ENCODE measurements at places on chromosomes 6 and 20. TPM values are rescaled to one million over a fixed set of nuclear protein-coding genes. Genes with fewer than 3 reads are reported as not detected.

DNA sequence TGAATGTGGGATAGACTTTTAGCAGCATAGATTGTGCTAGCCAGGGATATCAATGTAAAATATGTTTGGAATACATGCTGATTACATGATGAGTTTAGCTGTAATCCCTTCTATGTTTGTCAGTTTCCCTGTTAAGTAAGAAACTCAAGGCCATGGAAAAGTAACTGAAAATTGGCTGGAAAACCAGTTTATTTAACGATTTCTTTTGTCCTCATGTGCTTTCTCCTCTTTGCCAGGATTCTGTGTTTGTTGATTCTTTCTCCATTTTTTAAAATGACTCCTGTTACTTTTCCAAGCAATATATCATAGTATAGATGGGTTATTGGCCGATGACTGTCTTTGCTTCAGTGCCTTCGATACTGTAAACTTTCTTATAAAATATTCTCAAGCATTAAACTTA is 87.5 kb downstream of the SAMD5 start:
- DNase-seq: no peak

VSX1 gene
- polyA plus RNA-seq: 0.19 TPM

MOCS1 gene
- 28.0 TPM for polyA plus RNA-seq

BACH2 gene
- polyA plus RNA-seq: 0.23 TPM

DNA sequence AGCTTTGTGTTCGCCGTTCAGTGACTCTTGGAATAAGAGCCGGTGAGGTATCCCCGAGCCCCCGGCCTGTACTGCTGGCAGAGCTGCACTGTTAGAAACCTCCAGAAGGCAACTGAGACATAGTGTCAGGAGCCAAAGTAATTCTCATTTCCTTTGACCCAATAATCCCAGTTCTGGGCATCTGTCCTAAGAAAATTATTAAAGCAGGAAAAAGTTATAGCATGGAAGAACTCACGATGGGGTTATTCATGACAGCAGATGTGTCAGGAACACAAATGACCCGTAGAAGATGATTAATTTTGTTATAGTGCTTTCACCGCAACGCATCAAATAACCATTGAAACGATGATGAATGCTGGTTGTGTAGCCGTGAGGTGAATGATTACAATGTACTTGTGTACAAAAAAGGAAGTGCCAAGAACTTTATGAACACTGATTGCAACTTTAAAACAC is 20.3 kb downstream of the CYP21A2 start:
- no peak for DNase-seq

CAP2 gene
- 80.8 TPM for polyA plus RNA-seq

DNA sequence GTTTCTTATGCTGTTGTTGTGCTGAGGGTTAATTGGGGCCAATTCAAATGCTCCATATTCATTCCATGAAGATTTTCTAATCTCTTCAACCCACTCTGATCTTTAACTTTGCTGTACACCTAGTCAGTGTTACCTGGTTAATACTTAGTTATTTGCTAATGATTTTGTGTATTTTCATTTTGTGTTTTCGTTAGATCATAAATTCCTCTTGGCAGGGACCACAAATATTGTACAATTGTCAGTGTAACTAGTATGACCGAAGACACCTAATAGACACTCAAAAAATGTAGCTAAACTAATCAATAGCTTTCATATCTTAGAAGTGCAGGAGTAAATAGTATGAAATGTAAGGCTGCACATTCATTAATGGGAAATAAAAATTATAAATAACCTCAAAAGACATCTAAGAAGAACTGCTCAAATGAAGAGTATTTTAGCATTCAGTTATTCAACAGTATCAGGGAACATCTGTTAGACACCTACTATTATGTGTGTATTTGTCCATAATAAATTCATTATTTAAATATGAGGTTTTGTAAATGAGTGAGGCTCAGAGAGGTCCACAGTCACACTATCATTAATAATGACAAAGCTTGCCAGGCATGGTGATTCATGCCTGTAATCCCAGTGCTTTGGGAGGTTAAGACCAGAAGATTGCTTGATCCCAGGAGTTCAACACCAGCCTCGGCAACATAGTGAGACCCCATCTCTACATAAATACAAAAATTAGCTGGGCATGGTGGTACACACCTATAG is 13.4 kb upstream of the HSF2 start:
- DNase-seq: no peak

DNA sequence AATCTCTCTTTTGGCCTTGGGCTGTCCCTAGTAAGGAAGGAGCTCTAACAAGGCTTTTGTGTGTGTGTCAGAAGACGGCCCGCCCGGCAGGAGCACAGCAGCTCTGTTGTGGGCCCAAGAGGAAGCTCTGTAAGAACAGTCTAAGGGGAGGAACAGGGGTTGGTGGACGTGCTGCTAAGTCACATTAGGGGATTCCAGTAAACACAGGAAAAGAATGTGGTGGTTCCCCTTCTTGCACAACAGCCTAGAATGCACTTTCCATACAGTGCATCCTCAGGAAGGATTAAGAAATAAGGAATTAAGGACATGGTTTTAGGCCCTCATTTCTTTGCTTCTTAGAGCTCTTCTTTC is 114.5 kb downstream of the RNF144B start:
- peak; percentile 77 for DNase-seq

GRCh38 chr20:40080041-40080652 is 608.9 kb downstream of the MAFB start:
- DNase-seq: no peak

MAPK13 gene
- polyA plus RNA-seq: 0.53 TPM

- DNase-seq: no peak
Observed at GRCh38 chr20:56724241-56724757, 95.2 kb downstream of the TFAP2C start.

- DNase-seq: peak; percentile 73
Observed at GRCh38 chr20:3777716-3778629, 3.3 kb downstream of the SPEF1 start.

GRCh38 chr20:21706261-21707195 is 1.1 kb downstream of the PAX1 start:
- DNase-seq: no peak

LTV1 gene
- polyA plus RNA-seq: 28.9 TPM

CST7 gene
- polyA plus RNA-seq: 1.2 TPM

DNA sequence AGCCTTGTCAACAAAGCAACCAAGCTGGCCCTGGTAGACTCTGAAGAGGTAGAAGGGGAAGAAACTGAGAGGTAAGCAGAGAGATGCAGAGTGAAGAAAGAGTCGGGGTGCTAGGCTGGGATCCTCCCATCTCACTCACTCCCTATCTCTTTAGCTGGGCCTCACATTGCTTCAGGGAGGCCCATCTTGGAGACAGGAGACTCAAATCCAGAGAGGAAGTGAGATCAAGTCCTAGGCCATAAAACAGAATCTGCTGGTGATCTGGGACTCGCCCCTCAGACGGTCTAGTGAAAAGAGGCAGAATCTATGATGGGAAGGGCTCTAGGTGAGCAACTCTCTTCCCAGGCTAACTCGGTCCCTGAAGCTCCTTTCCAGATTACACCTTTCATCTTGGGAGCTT is 659 bp upstream of the GUCA1B start:
- no peak for DNase-seq

GRCh38 chr20:24764027-24764793 is 184.9 kb upstream of the CST7 start:
- no peak for DNase-seq

GRCh38 chr6:15614277-15614676 is 48.6 kb downstream of the DTNBP1 start:
- DNase-seq: no peak

SLC52A3 gene
- polyA plus RNA-seq: 1.7 TPM

MAFB gene
- polyA plus RNA-seq: 2.0 TPM

DNA sequence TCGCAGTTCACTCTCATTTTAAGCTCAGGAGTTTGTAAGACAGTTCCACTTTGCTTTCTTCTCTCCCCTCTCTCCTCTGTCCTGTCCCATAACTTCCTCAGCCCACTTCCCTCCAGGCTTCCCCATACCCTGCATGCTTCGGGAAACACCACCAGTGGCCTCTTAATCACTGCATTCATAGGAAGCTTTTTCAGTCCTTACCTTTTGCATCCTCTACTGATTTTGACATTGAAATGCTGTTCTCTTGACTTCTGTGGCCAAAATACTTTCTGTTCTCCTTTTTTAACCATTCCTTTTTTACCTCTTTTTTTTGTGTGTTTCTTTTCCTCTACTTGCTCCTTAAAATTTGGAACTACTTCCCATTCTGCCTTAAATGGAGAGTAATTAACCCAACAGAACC is 69.7 kb downstream of the HIVEP1 start:
- no peak for DNase-seq

PLCB4 gene
- polyA plus RNA-seq: 8.4 TPM

GRCh38 chr6:52221302-52221701 is 23.0 kb downstream of the IL17F start:
- DNase-seq: no peak

- no peak for DNase-seq
Observed at GRCh38 chr6:6926856-6927255, 180.9 kb upstream of the RREB1 start.

- no peak for DNase-seq
Observed at GRCh38 chr6:165986914-165987482, 180.7 kb downstream of the TBXT start.

GRCh38 chr20:15702161-15702560 is 871.1 kb downstream of the KIF16B start:
- no peak for DNase-seq

- peak; percentile 64 for DNase-seq
Observed at GRCh38 chr20:57374931-57375651, 16.1 kb upstream of the RBM38 start.

DNA sequence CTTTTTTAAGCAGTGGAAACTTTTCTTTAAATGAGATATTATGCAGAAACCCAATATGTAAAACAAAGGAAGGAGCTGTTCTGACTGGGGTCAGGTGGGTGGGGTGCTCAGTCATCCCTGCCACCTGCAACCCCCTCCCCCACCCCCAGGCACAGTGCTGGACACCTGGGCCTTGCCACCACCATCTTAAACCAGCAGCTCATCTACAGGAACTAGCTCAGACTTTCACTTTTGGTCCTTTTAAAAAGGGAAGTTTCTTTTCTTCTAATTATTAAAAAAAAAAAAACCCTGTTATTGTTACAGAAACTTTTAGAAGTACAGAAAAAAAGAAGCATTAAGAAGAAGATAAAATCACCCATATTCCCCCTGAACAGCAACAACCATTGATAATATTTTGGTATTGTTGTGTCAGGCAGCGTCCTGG is 37.1 kb downstream of the PPP1R16B start:
- no peak for DNase-seq
